ENCODE measurements at places on chromosomes 12 and 14.

DNA sequence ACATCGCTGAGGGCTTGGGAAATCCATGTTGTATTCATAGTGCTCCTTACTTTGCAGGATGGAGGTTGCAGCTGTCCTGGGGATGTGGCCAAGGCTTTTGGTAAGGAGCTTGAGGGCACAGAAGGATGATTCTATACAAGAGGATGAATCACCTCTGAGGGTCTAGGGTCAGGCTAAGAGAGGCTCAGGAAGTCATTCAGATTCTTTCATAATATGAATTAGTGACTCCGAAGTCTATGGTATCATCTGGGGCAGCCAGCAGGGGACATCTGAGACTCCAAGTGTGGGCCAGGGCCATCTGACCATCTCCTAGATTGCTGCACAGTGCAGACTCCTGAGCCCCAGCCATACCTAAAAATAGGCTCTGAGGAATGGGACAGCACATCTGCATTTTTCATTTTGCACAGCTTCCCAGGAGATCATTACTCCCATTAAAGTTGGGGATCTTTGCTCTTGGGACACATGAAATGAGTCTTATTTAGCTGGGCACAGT lies 4.8 kb downstream of the GMPR2 start:
- DNase-seq, result no peak

- DNase-seq, result no peak
Observed at GRCh38 chr14:61247935-61248334, 33.2 kb downstream of the TMEM30B start.

- DNase-seq, result peak; percentile 44
Observed at GRCh38 chr14:75982266-75983018, 647 bp upstream of the TGFB3 start.

GRCh38 chr14:105323663-105324062 lies 9.1 kb downstream of the PACS2 start:
- DNase-seq, result no peak

GRCh38 chr12:65868878-65869277 lies 44.6 kb downstream of the HMGA2 start:
- DNase-seq, result no peak

- DNase-seq, result no peak
Observed at GRCh38 chr12:24750263-24750662, 198.6 kb downstream of the BCAT1 start.

DNA sequence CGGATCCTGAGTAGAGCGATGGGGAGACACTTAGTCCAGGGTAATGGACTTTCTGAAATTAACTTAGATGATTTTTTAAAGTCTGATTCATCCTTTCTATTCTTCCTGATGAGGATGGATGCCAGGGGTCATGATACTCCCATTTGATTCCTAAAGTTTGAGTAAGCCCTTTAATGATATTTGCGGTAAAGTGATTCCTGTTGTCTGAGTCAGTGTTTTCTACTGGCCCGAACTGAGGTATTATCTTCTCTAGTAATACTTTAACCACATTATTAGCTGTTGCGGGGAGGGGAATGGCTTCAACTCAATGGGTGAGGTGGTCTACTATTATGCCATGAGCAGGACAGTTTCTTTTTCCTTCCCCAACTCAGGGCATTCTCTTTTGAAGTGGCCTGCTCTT lies 111.6 kb downstream of the RIN3 start:
- DNase-seq, result no peak

- DNase-seq, result no peak
Observed at GRCh38 chr12:109631302-109631701, 57.7 kb downstream of the MVK start.
